Ureter (tissue), 1 donor: ENCODE measurements at places on chromosomes 1 and 21. TPM values are rescaled to one million over a fixed set of nuclear protein-coding genes. Genes with fewer than 3 reads are reported as not detected.

- no peak for DNase-seq
These were observed 5.7 kb upstream of the SELENON start for GRCh38 chr1:25794325-25794724.

DNA sequence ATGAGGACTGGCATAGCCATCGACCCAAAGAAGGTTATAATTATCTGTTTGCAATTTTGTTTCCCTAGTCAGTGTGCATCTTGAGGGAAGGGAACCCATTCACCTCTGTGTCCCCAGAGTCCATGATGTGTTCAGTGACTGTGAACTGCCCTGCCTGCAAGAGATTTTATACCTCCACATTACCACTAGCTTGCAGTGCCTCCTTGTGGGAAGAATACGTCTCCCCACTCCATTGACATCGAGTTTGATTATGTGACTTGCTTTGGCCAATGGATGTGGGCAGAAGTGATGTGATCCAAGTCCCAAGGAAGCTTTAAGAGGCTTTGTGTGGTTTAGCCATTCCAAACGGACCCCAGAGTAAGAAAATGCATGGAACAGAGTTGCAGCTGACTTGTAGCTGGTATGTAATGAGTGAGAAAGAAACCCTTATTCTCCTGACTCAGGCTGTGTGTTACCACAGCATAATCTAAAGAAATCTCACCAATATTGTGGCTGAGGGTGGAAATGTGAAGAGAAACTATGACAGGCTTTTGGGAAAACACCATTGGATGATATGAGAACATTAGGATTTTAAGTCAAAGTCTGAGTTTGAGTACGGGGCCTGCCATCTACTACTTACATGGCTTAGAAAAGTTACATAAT, 47.8 kb upstream of the NRDC start:
- no peak for DNase-seq

DNA sequence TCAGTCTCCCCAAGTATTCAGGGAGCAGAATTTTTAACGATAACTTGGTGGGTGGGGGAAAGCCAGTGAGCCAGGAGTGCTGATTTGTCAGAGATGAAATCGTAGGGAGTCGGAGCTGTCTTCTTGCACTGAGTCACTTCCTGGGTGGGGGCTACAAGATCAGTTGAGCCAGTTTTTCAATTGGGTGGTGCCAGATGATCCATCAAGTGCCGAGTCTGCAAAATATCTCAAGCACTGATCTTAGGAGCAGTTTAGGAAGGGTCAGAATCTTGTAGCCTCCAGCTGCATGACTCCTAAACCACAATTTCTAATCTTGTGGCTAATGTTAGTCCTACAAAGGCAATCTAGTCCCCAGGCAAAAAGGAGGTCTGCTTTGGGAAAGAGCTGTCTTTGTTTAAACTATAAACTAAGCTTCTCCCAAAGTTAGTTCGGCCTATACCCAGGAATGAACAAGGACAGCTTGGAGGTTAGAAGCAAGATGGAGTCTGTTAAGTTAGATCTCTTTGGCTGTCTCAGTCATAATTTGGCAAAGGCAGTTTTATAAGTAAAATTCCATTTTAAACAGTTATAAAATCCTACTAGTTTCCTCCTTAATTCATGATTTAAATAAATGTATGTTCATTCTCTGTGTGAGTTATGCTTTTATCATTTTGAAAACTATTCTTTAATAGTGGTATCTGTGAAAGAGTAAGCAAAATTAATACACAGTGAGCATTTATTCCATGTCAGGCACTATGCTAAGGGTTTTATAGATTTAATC, 51.7 kb downstream of the SLC16A1 start:
- no peak for DNase-seq

- no peak for DNase-seq
These were observed at the start of gene LEFTY1 for GRCh38 chr1:225888898-225889601. LEFTY1 (minus strand) TSS chr1:225889146; CDS start chr1:225889066, 80 bp downstream.

- DNase-seq, result no peak
These were observed 192.3 kb downstream of the FCRL5 start for GRCh38 chr1:157360023-157360390.

GJB3 gene
- total RNA-seq, result 14.9 TPM
